CD4-positive, alpha-beta memory T cell (primary cell): ENCODE measurements at places on chromosomes 2 and 18. TPM values are rescaled to one million over a fixed set of nuclear protein-coding genes. Genes with fewer than 3 reads are reported as not detected.

- no peaks in the 10 kb centered on the region for H3K36me3 ChIP-seq
- H3K4me3 ChIP-seq: no peak overlapping the region
- no peaks in the 10 kb centered on the region for H3K27me3 ChIP-seq
- H3K27ac ChIP-seq: no peak overlapping the region
- no peak for DNase-seq
These were observed 108.1 kb upstream of the CREB1 start for GRCh38 chr2:207421671-207422070.

DNA sequence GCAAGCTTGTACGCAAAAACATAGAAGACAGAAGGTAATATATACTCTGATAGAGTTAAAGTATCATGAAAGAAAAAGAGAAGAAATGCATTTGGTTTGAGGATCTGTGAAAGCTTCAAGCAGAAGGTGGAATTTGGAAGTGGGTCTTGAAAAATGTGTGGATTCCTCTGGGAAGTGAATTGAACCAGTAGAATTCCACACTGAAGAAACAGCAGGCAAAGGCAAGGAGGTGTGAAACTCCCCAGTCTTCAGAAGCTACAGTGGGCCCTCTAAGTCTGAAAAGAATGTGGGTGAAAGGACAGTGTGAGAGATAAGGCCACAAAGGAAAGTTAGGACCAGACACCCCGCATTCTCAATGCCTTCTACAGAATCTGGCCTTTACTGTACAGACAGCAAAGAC, 25.6 kb downstream of the COBLL1 start:
- no peak overlapping the region for H3K27ac ChIP-seq
- no peaks in the 10 kb centered on the region for H3K4me1 ChIP-seq
- H3K36me3 ChIP-seq: no peaks in the 10 kb centered on the region
- DNase-seq: no peak
- no peak overlapping the region for H3K4me3 ChIP-seq

DNA sequence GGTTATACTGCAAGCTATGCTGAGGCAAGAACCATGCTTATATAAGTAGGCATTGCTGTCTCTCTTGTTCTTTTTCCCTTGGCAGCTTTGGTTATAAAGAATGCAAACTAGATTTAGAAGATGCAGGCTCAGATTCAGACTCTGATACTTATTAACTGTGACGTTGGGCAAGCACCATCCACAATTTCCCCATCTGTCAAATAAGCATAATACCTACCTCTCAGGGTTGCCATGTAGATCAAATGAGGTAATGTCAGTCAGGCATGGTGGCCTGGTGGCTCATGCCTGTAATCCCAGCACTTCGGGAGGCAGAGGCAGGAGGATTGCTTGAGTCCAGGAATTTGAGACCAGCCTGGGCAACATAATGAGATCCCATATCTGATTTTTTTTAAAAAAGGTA, 21.7 kb downstream of the ITGAV start:
- H3K36me3 ChIP-seq: no peaks in the 10 kb centered on the region
- H3K27me3 ChIP-seq: no peaks in the 10 kb centered on the region
- no peak overlapping the region for H3K4me3 ChIP-seq

DNA sequence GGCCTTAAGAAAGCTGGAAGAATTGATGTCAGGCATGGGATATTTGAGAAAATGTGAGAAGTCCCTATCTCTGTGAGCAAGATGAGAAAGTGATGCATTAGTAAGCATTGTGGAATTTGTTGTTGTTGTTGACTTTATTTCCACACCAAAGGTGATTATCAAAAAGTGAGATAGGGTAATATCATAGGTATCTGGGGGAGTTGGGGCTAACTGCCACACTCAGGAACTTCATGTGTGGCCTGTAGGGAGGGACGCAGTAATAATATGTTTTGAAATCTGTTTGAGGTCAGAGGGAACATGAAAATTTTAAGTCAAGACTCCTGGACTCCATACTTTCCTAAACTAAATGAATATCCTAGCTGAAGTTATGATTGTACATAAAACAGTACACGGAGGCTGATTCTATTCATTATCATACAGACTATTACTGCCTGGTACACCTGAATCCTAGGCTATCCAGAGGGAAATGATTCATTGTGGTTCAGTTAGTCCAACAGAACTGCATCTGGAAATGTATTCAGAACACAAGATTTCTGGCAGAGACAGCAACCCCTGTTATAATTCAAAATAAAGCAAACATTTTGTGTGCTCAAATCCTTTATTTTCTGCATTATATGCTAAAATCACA, 304.8 kb downstream of the CPS1 start:
- no peak overlapping the region for H3K27ac ChIP-seq
- no peak overlapping the region for H3K4me3 ChIP-seq
- H3K27me3 ChIP-seq: no peaks in the 10 kb centered on the region
- no peaks in the 10 kb centered on the region for H3K36me3 ChIP-seq
- no peak for DNase-seq

- H3K36me3 ChIP-seq: no peaks in the 10 kb centered on the region
- H3K4me1 ChIP-seq: no peaks in the 10 kb centered on the region
- no peak within 1 kb of the TSS for H3K4me3 ChIP-seq
- no peak for DNase-seq
- H3K27ac ChIP-seq: no peak within 1 kb of the TSS
- H3K27me3 ChIP-seq: no peaks in the 10 kb centered on the region
These were observed at the start of gene IL1B for GRCh38 chr2:112836695-112837117. Gene IL1B (minus strand): TSS chr2:112836779. CDS start chr2:112836229, 550 bp downstream.

GRCh38 chr2:186126181-186126580, 359.9 kb upstream of the ZC3H15 start:
- no peak overlapping the region for H3K27ac ChIP-seq
- no peaks in the 10 kb centered on the region for H3K27me3 ChIP-seq
- H3K36me3 ChIP-seq: no peaks in the 10 kb centered on the region
- no peaks in the 10 kb centered on the region for H3K4me1 ChIP-seq
- no peak overlapping the region for H3K4me3 ChIP-seq

- H3K27me3 ChIP-seq: peaks cover 4% of the 10 kb centered on the region
- no peak overlapping the region for H3K4me3 ChIP-seq
- H3K27ac ChIP-seq: no peak overlapping the region
- H3K4me1 ChIP-seq: peaks cover 10% of the 10 kb centered on the region
- no peak for DNase-seq
These were observed 46.5 kb downstream of the KCNIP3 start for GRCh38 chr2:95343429-95344214.

DNA sequence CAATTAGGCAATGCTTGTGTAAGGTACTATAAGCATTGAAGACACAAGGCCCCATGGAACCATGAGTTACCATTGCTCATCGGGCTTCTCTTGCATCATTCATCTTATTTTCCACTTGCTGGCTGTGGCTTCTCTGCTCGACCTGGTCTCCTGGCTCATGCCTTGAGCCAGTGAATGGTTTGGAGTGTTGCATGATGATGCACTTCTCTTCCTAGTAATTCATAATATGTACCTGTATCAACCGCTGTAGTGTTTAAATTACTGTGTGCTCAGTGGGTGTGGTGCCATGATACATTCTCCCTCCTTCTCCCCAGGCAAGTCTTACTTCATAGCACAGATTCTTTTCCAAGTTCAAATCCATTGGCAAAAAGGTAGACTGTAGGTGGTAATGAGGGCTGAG, 66.8 kb downstream of the ABCA12 start:
- no peaks in the 10 kb centered on the region for H3K27me3 ChIP-seq
- no peak overlapping the region for H3K4me3 ChIP-seq

- H3K27me3 ChIP-seq: no peaks in the 10 kb centered on the region
- no peaks in the 10 kb centered on the region for H3K36me3 ChIP-seq
- H3K4me3 ChIP-seq: no peak overlapping the region
- H3K4me1 ChIP-seq: peaks cover 23% of the 10 kb centered on the region
These were observed 15.7 kb upstream of the MBP start for GRCh38 chr18:77148289-77148688.

GRCh38 chr2:67394734-67395133, 2.4 kb upstream of the ETAA1 start:
- H3K4me1 ChIP-seq: peaks cover 13% of the 10 kb centered on the region
- no peak overlapping the region for H3K27ac ChIP-seq
- no peak for DNase-seq
- H3K4me3 ChIP-seq: no peak overlapping the region
- H3K27me3 ChIP-seq: no peaks in the 10 kb centered on the region
- no peaks in the 10 kb centered on the region for H3K36me3 ChIP-seq

- H3K27me3 ChIP-seq: no peaks in the 10 kb centered on the region
- H3K4me3 ChIP-seq: no peak overlapping the region
- H3K4me1 ChIP-seq: peaks cover 95% of the 10 kb centered on the region
- H3K36me3 ChIP-seq: no peaks in the 10 kb centered on the region
- no peak for DNase-seq
- peak overlapping the region; percentile 44 for H3K27ac ChIP-seq
These were observed 104.4 kb downstream of the DOCK10 start for GRCh38 chr2:224937887-224938286.

DNA sequence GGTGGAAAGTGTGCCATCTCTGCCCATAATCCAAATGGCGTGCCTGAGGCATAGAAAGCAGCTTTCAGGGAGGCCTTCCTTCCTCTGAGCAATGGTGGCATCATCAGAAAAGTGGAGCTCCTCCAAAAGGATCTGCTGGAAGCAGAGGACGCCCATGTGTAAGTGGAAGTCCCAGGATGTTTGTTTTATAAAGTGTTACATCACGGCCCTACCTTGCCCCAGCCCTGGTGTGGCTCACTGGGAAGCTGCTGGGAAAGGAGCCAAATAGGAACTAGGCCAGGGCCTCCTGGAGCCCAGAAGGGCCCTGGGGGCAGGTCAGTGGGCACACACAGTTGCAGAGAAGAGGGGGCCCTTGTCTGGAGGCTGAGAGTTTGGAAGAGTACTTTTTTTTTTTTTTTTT, 4.2 kb upstream of the ODC1 start:
- DNase-seq: no peak
- no peaks in the 10 kb centered on the region for H3K36me3 ChIP-seq
- no peaks in the 10 kb centered on the region for H3K27me3 ChIP-seq
- no peak overlapping the region for H3K27ac ChIP-seq
- no peak overlapping the region for H3K4me3 ChIP-seq

DNA sequence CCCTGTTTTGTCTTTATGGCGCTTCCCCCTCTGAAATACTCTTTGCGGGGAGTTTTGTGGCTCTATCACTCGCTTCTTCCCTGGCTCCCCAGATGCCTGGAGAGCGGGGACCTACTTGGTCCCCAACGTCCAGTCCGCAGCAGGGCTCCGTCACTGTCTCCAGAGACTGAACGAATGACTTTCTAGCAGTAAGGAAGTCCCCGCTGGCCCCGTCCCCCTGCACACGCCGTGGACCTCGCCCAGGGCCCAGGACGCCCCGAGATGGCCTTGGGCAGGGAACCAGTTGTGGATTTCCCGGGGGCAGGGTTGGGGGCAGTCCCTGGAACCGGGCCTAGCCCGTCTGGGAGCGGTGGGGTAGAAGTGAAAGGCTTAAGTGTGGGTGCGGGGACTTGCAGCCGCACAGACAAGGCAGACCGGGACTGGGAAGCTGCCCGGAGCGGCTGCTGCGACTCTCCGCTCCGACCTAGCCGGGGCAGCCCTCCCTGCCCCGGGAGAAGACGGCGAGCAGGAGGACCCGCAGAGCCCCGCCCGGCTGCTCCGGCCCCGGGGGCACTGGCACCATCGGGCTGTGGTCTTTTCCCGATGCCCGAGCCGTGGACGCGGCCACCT, 821 bp upstream of the EPHA4 start:
- DNase-seq: no peak
- H3K27me3 ChIP-seq: peaks cover 6% of the 10 kb centered on the region
- peaks cover 39% of the 10 kb centered on the region for H3K4me1 ChIP-seq
- peak overlapping the region; percentile 69 for H3K4me3 ChIP-seq
- H3K36me3 ChIP-seq: no peaks in the 10 kb centered on the region

GRCh38 chr18:40570615-40571014, 1384.4 kb upstream of the PIK3C3 start:
- H3K27ac ChIP-seq: no peak overlapping the region
- H3K27me3 ChIP-seq: no peaks in the 10 kb centered on the region
- no peaks in the 10 kb centered on the region for H3K36me3 ChIP-seq

- DNase-seq: no peak
- no peak overlapping the region for H3K27ac ChIP-seq
- H3K4me1 ChIP-seq: peaks cover 9% of the 10 kb centered on the region
- H3K27me3 ChIP-seq: no peaks in the 10 kb centered on the region
These were observed 65.8 kb downstream of the SUMO1 start for GRCh38 chr2:202172439-202173211.

DNA sequence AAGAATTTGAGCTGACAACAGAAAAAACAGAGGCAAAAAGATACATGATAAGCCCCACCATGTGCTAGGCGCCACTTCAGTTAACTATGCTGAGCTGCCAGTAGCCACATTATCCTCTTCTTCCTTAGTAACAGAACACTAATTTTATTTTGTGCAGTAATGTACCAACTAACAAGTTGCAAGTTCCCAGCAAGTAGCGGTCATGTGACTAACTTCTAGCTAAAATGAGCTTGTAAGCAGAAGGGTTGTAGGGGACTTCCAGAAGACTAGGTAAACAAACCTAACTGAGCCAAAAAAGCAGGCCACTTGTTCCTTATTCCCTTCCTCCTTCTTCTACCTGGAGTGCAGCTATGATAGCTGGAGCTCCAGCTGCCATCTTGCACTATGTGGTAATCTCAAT, 75.5 kb downstream of the DTNB start:
- no peak overlapping the region for H3K4me3 ChIP-seq
- DNase-seq: no peak
- H3K4me1 ChIP-seq: peaks cover 1% of the 10 kb centered on the region
- H3K27ac ChIP-seq: no peak overlapping the region

- DNase-seq: no peak
- no peak overlapping the region for H3K4me3 ChIP-seq
- H3K27me3 ChIP-seq: no peaks in the 10 kb centered on the region
These were observed 650.8 kb downstream of the DCDC2C start for GRCh38 chr2:4354164-4354563.

- H3K4me1 ChIP-seq: no peaks in the 10 kb centered on the region
- H3K36me3 ChIP-seq: no peaks in the 10 kb centered on the region
- no peak for DNase-seq
These were observed 25.8 kb downstream of the PHLPP1 start for GRCh38 chr18:62741118-62741566.

DNA sequence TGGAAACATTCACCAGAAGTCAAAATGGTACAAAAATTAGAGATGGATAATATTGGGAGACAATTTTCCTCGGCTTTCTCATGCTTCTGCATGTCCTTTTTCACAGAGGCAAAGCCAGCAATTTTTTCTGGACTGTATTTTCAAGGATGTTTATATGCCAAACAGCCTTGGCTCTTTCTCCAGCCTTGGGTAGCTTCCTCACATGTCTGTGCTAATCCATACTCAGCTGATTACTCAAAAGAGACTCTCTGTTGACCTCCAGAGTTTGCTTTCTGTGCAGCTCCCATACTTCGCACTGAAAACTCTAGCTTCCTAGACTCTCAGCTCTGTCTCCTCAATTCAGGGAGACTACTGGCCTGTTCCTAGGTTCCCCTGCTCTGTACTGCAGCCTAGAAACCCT, 10.6 kb downstream of the C18orf63 start:
- no peaks in the 10 kb centered on the region for H3K36me3 ChIP-seq
- H3K27me3 ChIP-seq: no peaks in the 10 kb centered on the region
- no peak overlapping the region for H3K27ac ChIP-seq
- DNase-seq: no peak
- no peaks in the 10 kb centered on the region for H3K4me1 ChIP-seq
- H3K4me3 ChIP-seq: no peak overlapping the region

The TEX44 gene
- not detected for total RNA-seq

The REG3A gene
- not detected for total RNA-seq

The ITPRID2 gene
- 38.8 TPM for total RNA-seq

The PLEK gene
- 10.7 TPM for total RNA-seq

The GALNT5 gene
- total RNA-seq: not detected

The KRTCAP3 gene
- total RNA-seq: 23.6 TPM
